Activated T-cell treated with anti-CD3 and anti-CD28 coated beads, Interleukin-2, amount 50 U/mL, for 72 hours (primary cell): ENCODE measurements at places on chromosomes 2 and 18.

DNA sequence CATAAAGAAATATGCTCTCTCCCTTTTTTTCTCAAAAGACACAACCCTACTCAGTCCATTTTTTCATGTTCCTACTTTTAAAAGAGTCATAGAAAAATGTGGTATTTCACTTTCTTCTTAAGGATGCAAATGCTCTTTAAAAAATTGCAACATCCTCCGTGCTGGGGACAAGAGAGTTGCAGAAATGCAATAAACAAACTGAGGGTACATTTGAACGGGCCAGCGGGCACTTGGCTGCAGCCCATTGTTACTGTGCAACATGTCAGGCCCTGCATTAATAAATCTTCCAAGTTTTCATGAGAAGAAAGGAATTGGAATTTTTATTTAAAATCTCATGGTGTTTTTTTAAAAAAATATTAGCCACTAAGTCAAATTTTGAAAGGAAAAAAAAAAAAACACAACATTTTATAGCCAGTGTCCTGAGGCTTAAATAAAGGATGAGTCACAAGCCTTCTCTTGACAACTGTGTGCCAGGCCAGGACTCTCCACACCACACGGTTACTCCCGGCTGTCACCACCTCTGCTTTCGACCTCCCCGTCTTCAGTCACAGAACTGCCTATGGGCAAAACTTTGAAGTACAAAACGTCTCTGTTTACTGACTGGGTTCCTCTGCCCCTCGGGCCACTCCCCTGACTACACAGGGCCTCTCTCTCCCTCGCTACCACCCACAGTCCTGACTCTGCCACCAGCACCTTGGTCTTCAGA, 57.5 kb upstream of the MFF start:
- DNase-seq, result no peak

DNA sequence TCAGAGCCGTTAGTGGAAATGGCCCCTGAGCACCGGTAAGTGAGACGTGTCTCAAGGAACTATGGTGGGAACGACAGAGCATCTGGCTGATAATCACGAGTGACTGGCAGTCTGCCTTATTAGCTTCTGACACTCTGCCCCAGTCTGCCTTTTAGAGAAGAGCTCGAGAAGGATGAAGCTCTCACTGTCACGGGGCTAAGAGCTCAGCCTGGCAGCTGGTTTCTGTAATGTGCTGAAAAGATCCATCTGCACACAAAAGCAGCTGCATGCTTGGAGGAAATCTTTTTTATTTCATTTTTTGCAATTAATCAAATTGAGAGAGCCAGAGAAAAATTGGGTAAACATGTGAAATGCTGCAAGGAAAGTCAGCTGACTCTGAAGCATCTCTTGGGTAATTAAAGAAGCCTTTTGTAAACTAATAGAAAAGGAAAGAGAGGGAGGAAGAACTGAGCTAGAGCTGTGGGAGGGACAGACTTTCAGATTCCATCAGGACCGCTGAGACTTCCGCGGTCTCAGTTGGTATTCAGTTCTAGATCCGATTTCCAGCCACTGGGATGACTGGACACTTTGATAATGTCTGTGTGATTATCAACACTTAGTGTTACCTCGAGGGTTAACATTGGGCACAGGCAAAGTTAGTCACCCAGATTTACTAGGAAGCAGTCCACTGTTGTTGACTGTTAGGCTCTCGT, 24.4 kb downstream of the MBP start:
- peak; percentile 51 for DNase-seq

GRCh38 chr2:105604938-105605337, 139.8 kb upstream of the NCK2 start:
- DNase-seq, result no peak

- DNase-seq, result no peak
These were observed 9.8 kb downstream of the ACP1 start for GRCh38 chr2:274503-274902.

DNA sequence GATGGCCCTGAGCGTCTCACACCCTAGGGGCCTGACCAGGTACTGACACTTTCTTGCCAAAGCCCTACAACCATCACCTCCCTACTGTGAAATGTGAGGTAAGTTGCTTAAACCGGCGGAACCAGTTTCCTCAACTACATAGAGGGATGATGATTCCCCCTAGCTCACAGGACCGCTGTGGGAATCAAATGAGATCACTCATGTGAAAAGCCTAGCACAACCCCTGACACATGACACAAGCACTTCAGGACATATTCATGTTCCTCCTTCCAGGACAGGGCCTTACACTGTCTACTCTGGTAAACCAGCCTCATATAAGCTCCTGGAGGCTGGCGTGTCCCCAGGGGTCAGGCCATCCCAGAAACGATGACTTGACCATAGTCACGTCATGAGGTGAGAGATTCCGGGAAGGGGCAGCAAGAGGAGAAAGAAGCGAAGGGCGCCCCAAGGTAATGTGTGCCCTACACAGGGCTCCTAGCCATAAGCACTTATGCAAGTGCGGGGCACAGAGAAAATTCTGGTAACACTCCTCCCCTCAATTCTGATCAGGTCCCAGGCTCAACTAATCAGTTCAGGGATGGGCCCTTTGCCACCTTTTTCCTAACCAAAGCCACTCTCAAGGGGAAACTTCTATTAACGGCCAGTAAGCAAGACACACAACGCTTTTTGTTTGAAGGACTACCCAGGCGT, 49.5 kb downstream of the C2orf42 start:
- DNase-seq, result peak; percentile 80

- DNase-seq, result no peak
These were observed 30.3 kb downstream of the GYPC start for GRCh38 chr2:126686286-126686685.

DNA sequence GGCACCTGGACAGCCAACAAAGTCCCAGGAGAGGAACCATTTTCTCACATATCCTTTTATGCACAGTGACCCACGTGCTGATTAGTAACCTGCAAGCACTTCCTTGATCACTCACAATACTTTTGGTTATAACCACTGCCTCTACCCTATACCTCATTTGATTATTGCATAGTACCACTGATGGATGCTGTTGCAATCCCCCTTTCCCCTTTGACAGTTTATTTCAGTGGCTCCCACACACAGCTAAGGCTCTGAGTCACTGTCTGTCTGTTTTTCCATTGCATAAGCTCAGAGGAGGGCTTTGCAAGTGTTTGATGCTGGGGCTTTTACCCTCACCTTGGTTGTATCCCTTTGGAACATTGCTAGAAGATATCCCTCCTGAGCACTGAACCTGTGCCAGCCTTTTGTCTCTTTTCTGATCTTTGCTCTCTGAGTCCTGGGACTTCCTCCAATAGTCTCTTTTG, 101.7 kb upstream of the RBBP8 start:
- peak; percentile 10 for DNase-seq

GRCh38 chr2:169031202-169031601, at the start of gene ABCB11:
TSS of gene ABCB11 (minus strand) at chr2:169031324. CDS start at chr2:169018125, 13,199 bp downstream.
- no peak for DNase-seq

- no peak for DNase-seq
These were observed 63.6 kb downstream of the ACKR3 start for GRCh38 chr2:236633219-236633570.

- no peak for DNase-seq
These were observed 602.7 kb downstream of the KCNJ3 start for GRCh38 chr2:155301221-155301620.

DNA sequence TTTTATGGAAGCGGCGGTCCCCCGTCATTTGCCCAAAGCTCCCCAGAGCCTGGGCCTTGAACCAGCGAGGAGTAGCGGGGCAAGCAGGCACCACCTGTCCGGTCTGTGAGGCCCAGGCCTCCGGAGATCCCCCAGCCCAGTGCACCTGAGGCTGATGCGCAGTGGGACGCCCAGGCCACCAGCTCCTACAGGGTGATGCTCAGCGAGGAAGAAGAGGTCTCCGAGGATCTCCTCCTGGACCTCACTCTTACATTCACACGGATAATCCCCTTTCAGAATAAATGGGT, 220.2 kb downstream of the NDUFA10 start:
- DNase-seq, result no peak

DNA sequence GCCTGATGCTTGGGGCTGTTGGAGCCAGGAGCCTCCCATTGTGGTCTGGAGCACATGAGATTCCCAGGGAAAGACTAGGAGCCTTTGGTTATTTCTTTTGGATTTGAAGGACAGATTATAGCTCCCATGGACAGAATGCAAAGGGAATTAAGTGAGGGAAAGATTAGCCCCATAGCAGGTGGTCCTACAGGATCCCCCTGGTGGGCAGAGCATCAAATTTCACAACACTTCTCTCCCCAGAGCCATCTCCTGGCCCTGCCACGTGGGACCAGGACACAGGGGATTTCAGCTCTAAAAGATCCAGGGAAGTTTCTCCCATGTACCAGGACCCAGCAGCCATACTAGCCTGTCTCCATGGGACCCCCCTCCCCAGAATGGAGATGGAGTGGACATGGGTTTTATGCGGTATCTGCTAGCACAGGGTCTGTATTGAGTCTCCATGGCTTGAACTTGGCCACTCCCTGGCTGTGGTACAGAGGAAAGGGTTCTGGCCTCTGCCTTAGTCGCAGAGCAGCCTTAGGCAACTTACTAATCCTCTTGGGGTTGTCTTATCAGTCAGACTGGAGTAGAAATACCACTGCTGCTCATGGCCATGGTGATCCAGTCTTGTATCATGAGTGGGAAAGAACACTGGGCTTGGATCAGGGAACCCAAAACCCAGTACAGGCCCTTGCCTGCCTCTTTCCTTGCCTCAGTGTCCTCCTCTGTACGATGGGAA, 6.8 kb upstream of the PLB1 start:
- DNase-seq, result no peak

- DNase-seq, result peak; percentile 10
These were observed 138.0 kb downstream of the AKAIN1 start for GRCh38 chr18:5058768-5059695.

- DNase-seq, result no peak
These were observed 272.3 kb downstream of the RAD51AP2 start for GRCh38 chr2:17245906-17246305.

DNA sequence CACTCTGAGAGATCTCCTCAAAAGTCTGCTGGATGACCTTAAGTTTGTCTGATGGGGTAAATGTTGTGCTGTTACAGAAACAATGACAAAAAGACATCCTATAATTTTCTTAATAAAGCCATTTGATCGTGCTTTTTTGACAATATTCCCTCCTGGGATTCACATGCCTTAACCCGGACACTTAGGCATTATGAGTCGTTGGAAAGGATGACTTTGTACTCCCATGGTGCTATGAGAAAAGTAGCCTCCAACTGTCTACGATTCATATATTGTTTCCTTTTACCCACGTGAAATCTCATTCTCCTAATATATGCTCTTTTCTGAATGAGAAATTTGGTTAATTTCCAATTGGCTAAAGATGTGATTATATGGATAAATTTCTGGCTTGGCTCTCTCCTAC, 6.1 kb upstream of the MPP4 start:
- no peak for DNase-seq

- DNase-seq, result no peak
These were observed 33.5 kb downstream of the EPB41L3 start for GRCh38 chr18:5510135-5510846.

- no peak for DNase-seq
These were observed 117.0 kb upstream of the EML6 start for GRCh38 chr2:54606393-54606958.

GRCh38 chr2:1974397-1974796, 230.1 kb upstream of the PXDN start:
- no peak for DNase-seq

DNA sequence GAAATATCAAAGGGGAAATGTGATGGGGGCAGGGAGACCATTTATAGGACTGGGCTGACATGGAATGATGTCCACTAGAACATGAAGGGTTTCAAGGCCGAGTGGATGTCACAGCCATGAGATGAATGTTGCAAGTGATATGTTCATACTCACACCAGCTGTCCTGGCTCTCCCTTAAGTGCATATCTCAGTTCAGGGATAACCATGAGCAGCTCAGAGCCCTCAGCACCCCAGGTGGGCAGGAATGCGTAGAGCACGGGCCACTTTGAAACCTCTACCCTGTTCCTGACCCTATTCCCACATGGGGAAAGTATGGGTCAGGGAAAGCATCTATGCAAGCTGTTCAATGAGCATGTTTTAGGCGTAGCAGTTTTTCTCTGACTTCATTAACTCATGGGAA, 12.4 kb upstream of the EML4 start:
- no peak for DNase-seq

DNA sequence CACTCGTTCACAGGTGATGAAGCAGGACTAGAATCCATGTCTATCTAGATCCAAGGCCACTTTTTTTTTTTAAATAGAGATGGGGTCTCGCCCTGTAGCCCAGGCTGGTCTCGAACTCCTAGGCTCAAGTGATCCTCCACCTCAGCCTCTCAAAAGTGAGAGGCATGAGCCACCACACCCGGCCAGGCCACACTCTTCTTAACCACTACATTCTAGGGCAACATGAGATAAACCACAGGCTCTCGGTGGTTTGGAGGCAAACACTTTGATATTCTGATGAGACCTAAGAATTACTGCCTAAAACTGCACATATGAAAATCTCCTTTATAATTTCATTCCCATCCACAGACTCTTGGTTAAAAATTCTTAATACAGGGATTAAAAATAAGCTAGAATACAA, 51.8 kb downstream of the USP34 start:
- peak; percentile 20 for DNase-seq

DNA sequence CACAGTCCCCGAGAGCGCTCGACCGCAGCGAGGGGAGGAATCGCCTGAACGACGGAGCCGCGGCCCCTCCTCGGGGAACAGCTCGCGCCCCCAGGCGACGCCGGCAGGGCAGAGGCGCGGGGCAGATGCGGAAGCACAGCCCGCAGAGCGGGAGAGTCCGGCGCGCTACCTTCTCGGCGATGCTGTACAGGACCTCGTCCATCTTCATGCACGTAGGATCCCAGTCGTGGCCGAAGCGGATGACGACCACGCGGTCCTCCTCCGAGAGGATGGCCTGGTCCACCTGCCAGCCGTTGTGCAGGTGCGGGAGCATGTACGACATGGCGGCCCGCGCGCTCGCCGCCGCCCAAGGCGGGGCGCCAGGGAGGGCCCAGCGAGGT, 302 bp downstream of the TXNL4A start:
- DNase-seq, result peak; percentile 72
